ENCODE measurements at places on chromosomes 1 and 21.

DNA sequence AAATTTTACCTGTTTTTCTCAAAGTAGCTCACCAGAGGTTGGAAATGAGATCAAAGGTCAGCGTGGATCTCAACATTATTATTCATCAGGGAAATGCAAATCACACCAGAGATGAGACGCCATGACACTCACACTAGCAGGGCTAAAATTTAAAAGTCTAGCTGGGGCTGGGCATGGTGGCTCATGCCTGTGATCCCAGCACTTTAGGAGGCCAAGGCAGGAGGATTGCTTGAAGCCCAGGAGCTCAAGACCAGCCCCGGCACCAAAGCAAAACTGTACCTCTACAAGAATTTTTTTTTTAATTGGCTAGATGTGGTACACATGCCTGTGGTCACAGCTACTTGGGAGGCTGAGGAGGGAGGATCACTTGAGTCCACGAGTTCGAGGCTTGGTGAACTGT lies 41.4 kb upstream of the PCBP3 start:
- DNase-seq: no peak

- DNase-seq: no peak
Observed at GRCh38 chr1:35576061-35576765, 3.1 kb downstream of the TFAP2E start.

DNA sequence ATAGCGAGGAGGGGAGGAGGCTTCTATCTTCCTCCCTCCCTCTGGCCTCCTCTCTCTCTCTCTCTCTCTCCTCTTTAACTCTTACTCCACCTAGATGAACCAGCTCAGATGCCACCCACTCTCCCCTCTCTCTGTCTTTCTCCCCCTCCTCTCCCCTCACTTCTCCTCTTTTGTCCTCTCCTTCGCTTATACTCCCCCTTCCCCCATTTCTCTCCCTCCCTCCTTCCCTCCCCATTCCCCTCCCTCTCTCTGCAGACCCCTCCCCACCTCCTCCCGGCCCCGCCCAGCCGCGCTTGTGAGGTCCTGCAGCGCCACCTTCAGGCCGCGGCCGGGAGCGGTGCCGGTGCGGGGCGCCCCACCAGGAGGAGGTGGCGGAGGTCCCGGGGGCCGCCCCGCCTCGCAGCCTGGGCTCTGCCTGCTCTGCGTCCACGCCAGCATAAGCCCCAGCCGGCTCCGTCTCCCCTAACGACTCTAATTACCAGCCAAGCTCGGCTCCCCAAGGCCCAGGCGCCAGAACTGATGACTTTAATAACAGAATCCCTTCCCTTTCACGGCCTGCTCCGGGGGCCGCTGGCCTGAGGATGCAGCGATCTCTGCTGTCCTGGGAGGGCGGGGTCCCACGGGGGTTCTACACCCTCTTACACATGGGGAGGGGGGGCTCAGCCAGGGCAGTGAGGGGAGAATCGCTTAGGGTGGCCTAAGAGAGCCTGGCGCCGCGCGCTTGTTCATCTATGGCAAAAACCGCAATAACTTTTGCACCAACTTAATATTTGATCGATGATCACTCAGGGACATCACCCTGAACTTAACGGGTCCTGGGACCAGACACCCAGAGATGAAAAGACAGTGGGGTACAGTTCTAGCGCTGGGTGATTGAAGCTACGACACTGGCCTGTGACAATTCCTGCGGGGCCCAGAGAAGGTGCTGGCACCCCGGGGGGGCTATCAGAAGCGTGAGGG lies 637.3 kb downstream of the MATN1 start:
- peak; percentile 7 for DNase-seq

DNA sequence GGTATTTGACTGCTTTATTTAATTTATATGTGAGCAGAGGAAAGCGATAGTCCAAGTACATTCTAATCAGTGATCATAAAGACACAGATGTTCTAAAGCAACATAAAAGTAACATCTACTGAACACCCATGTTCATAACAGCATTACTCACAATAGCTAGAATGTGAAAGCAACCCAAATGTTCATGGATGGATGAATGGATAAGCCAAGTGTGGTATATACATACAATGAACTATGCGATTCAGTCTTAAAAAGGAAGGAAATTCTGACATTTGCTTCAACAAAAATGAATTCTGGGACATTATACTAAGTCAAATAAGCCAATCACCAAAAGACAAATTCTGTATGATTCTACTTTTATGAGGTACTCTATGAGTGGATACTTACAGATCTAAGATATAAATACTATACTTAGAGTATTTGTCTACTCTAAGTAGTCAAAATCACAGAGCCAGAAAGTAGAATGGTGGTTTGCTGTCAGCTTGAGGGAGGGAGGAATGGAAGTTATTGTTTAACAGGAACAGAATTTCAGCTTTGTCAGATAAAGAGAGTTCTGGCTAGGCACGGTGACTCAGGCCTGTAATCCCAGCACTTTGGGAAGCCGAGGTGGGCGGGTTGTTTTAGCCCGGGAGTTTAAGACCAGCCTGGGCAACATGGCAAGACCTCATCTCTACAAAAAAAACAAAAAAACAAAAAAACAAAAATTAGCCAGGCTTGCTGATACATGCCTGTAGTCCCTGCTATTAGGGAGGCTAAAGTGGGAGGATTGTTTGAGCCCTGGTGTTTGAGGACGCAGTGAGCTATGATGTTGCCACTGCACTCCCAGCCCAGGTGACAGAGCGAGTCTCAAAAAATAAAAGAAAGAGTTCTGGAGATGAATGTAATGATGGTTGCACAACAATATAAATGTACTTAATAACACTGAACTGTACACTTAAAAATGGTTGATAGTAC lies 79.7 kb upstream of the ARHGAP29 start:
- no peak for DNase-seq

GRCh38 chr1:54310439-54311328 lies 95.5 kb downstream of the SSBP3 start:
- no peak for DNase-seq

DNA sequence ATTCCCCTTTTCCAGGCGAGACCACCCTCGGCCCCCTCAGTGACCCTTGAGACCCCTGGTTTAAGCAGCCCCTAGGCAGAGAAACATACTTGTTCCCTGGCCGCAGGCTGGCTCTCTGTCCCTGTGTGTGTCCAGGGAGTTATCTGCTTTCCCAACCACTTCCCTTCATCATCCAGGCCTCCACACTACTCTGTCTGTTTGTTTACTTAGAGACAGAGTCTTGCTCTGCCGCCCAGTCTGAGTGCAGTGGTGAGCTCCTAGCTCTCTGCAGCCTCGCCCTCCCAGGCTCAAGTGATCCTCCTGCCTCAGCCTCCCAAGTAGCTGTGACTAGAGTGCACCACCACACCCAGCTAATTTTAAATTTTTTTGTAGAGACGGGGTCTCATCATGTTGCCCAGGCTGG lies 5.8 kb upstream of the VWA1 start:
- no peak for DNase-seq

- no peak for DNase-seq
Observed at GRCh38 chr1:97824200-97824599, 96.6 kb downstream of the DPYD start.

DNA sequence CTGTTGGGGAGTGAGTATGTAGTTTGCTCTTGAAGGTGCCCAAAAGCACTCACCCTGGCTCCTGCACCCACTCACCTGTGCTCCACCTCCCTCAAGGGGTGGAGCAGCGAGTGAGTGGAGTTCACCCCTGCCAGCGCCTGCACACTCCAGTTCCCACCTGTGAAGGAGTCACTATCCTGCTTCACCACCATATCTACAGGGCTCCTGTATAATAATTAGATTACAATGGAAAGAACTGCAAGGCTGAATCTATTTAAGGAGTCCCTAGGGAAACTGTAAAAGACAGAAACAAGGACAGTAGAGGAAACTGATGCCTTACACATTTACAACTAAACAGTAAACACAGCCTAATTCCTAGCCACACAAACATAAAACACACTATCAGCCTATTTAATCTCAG lies 4.1 kb downstream of the DNAI4 start:
- DNase-seq: no peak

All from stimulated activated CD4-positive, alpha-beta T cell treated with anti-CD3 and anti-CD28 coated beads, Interleukin-1b, Interleukin-23, amount 100 ng/mL, for 24 hours (primary cell).